ENCODE measurements at places on chromosomes 11 and 22. TPM values are rescaled to one million over a fixed set of nuclear protein-coding genes. Genes with fewer than 3 reads are reported as not detected.

- DNase-seq = no peak
Measured at GRCh38 chr11:128465946-128466705, 121.2 kb downstream of the ETS1 start.

DNA sequence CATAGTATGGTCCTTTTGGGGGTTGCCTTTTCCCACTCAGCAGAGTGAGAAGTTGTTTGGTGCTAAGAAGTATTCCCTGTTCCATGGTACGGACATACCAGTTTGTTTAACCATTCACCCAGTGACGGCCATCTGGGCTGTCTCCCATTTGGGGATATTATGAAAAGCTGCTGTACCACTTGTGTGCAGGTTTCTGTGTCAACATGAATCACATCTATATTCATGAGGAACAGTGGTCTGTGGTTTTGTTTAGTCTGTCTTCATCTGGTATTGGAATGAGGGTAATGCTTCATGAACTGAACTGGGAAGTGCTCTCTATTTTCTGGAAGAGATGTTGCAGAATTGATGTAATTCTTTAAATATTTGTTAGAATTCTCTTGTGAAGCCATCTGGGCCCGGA, 89.5 kb downstream of the TRMU start:
- no peak for DNase-seq

DNA sequence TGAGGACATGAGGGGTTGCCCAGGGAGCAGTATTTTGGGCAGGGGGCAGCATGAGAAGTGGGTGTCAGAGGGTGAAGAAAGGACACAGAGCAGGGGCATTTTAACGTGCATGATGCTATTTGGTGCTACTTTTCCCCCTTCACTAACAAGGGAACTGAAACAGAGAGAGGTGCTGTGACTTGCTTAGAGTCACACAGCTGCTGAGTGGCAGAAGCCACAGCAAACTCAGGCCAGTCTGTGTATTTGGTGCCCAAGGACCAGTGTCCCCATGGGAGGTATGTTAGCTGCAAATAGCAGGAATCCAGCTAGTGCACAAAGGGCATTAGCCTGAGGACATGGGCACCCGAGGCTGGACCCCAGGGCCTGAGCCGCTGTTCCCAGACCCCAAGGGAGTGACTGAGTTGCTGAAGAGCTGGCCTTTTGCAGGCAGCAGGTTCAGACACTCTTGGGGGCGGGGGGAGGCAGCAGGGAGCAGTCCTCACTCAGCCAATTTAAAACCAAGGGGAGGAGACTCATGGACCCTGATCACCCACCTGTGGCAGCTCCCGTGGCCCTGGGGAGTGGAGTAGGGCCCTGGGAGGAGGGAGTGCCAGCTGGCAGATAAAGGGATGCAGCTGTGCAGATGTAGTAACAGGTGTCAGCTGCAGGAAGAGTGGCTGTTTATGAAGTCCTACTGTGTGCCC, 14.6 kb downstream of the PARVG start:
- no peak for DNase-seq

GRCh38 chr11:14626650-14627049, 17.0 kb upstream of the PDE3B start:
- DNase-seq = no peak

- DNase-seq = no peak
Measured at GRCh38 chr11:15730263-15730994, 615.7 kb downstream of the INSC start.

Gene RIMBP3C
- 1.4 TPM for total RNA-seq

Gene RHOD
- 2.1 TPM for total RNA-seq

Gene OR10D3
- not detected for total RNA-seq

Gene APOBEC3A
- total RNA-seq = not detected

Gene FXYD2
- total RNA-seq = 0.26 TPM

Gene MEI1
- total RNA-seq = 0.16 TPM

Gene APOBEC3B
- total RNA-seq = 14.5 TPM

Gene VWCE
- 42.0 TPM for total RNA-seq
